ENCODE measurements at places on chromosomes 6 and 20.
A peak's percentile ranks its signal among the peaks of the same experiment; 100 is the strongest.

DNA sequence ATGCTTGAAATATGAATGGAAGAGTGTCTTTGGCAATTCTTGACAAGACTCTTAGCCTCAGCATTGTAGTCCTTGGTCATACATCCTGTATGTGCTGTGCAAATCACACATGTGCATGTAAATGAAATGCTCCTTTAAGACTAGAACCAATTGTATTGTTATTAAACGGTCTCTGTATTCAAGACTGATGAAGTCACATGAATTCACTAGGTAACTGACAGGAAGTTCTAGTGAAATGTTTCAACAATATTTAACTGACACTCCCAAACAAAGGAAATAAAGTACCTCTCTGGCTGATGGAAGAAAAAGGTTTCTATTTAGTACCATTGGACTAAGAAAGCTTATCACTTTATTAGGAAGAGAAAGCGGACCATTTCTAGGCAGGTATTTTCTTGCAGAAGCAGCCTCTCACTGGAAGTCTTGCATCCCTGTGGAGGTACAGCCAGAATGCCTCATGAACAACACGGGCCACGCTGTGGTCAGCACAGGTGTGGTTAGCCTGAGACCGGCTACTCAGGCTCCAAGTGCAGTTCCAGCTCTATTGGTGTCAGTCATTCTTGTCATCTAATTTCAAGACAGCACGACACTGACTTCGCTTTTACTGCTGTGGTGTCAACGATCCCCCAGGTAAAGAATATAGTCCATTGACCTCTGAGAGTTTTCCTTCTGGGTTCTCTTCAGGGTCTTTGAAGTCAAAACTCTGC, 17.3 kb downstream of the PPP1R3G start:
- DNase-seq = no peak

DNA sequence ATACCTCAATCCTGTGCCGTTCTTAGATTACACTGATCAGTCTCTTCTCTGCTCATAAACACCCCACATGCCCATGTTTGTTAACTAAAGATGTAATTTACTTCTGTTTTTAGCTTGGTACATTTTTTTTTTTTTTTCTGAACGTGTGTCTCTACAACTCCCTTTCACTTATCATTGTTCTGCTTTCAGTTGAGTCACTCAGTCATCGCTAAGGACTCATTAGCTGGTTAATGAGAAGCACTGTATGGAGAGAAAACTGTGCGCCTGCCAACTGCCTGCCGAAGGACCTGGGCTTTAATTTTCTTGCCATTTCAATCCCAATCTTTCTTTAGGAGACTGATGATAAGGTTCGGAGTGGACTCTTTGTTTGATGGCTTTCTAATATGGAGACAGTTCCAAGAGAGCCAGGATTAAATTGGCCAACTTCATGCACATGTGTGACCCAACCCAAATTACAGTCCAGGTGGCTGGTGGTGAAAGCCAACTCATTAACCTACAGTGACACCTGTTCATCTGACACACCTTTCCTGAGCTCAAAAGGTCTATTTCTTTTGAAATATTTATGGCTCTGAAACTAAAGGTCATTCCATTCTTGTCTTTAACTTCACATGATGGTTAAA, 334.1 kb downstream of the BCKDHB start:
- DNase-seq = no peak

- DNase-seq = no peak
These were observed 63.6 kb downstream of the GTF2H5 start for GRCh38 chr6:158231551-158232315.

DNA sequence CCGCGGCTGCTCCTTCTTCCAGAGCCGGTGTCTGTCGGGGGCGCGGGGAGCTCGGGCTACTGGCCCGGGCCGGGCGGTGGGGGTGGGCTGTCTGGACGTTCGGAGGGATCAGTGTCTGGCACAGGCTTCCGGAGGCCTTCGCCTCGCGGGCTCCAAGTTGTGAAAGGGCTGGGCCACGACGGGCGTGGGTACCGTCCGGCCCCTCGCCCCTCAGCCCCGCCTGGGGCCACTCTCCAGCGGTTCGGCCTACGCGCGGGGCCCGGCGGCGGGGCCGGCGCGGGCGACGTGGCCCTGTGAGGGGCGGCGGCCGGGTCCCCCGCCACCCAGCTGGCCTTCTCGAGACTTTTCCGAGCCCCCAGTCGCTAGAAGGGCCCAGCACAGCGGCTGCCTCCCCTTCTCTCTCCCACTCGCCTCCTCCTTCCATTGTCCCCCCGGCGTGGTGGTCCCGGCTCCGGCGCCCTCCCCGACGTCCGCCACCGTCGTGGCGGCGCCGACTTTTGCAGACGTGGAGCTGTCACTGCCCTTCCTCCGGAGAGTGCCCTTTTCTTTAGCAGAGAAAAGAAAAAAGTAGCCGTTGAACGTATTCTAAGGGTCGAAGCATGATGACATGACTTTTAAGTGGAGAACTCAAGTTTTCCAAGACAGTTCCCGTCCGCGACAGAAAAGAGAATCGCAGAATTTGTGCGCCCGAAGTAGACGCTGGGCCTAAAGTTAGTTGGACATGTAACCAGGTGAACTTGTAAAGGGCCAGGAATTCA, 571 bp downstream of the ITCH start:
- no peak for DNase-seq

DNA sequence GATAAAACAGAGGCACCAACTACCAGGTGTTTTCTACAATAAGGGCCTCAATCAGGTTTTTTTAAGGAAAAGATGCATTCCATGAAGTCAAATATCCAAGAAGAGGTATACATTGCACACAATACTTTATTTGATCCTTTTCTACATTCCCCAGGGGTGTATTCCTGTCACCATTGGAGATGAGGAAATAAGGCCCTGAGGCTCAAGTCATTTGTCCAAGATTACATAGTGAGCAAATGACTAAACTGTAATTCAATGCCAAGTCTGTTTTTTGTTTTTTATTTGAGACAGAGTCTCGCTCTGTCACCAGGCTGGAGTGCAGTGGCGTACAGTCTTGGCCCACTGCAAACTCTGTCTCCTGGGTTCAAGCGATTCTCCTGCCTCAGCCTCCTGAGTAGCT, 69.2 kb upstream of the CDYL start:
- no peak for DNase-seq

GRCh38 chr6:33620158-33620855, 815 bp upstream of the ITPR3 start:
- DNase-seq = peak; percentile 33

GRCh38 chr6:156809034-156809433, 31.9 kb downstream of the ARID1B start:
- no peak for DNase-seq

DNA sequence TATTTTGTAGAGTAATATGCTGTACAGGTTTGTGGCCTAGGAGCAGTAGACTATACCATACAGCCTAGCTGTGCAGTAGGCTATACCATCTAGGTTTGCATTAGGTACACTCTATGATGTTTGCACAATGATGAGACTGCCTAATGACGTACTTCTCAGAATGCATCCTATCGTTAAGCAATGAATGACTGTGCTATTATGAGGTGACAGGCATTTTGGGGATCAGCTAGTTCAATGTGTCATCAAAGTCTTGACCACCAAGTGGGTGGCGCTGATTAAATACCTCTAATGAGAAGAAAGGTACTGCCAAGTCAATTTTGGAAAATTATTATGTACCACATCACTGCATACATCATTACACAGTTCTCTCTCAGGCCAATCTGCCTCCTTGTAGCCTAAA, 190.2 kb downstream of the BACH2 start:
- DNase-seq = no peak

GRCh38 chr20:19779634-19780033, 21.6 kb downstream of the RIN2 start:
- no peak for DNase-seq

DNA sequence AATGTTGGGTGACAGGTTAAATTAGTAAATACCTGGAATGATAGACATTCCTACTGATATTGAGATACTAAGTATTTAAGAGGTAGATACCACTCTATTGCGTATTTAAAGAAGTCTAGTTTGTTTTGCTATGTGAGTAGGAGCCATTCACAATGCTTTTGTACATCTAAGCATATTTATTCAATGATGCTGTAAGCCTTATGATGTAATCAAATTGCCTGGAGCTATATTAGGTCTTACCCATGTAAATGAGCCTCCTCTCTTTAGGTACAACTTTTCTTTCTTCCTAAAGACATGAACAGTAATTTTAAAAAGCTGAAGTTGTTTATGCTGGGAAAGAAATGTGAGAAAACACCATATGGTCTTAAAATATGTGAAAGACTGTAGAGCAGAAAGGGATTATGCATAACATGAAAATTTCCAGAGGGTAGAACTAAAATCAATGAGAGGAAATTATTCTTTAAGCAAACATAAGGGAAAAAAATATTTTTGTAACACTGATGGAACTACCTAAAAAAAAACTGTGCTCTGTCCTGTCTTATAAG, 526.7 kb downstream of the EPHA7 start:
- DNase-seq = no peak
